Posterior vena cava (tissue), 2 donors: ENCODE measurements at places on chromosomes 11 and 22.

DNA sequence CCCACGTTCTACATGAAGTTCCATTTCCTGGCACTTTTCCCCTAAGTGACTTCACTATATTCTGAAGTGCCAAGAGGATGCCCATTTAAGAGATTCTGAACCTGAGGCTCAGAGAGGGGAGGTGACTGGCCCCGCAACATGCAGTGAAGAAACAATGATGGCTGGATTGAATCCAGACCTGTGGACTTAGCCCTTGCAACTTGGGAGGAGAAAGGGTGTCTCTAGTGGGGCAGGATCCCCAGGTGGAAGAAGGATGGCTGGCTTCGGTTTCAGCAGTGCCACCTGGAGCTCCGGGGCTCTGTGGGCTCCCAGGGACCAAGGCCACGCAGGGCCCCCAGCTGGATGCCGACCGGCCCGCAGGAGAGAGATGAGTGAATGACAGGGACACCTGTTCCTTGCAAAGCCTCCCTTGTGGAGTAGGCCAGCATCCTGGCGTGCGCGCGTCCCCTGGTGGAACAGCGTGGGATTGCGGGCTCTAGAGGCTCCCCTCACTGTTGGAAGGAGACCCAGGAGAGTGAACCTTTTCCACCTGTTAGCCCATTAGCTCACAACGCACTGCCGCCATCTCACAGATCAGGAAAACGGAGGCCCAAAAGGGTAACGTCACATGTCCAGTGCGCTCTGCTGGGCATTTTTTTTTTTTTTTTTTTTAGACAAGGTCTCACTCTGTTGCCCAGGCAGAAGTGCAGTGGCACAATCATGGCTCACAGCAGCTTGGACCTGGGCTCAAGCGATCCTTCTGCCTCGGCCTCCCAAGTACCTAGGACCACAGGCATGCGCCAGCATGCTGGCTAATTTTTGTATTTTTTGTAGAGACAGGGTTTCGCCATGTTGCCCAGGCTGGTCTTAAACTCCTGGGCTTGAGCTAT lies 104.7 kb downstream of the KIAA1671 start:
- peak; percentile 88 for DNase-seq

DNA sequence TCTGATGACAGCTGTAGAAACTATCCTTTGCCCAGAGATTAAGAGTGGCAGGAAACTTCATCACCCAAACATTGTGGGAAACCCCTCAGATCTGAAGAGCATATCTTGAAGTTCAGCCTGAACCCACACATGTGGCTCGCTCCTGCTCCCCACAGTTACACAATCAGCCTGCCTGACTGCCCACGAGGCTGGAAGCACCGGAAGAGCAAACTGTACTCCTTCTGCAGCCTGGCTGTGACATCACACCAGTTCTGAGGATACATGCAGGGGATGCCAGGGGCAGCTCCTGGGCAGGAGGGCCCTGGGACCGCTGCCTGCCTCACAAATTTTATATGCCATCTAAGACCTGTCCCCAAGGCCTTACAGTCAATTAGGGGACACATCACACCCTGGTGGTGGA lies 444.4 kb downstream of the BUD13 start:
- no peak for DNase-seq

DNA sequence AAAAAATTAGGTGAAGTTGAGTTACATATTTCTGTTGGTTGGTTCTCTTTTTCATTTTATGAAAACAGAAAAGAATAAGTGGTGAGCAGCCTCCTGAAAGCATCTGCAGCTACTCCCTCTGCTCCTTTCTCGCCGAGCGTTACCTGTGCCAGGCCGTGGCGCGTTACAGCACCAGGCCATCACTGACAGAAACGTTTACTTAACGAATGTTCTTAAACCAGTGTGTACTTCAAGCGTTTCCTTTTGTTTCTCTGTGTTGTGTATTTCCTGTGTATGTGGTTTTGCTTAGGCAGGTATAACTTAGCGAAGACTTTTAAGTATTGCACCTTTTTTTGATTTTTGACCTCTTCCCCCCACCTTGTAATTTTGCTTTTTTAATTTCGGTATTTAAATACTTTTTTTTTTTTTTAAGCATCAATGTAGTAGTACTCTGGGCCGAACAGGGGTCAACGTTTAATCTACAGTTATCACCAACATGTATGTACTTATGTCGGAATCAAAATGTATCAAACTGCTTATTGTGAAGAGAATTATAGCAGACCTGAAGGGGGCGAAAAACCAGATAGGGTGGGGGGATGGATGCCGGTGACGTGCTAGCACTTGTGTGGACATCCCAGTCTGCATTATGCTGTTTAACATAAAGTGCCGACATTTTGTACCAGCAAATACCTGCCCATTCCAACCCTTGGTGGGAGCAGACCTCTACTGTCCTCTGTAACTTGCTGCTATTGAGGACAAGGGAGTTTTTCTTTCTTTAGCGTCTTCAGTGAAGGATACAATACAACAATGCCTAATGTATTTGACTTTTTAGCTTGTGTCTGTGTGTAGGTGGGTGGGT lies 21.6 kb upstream of the ADSL start:
- no peak for DNase-seq

- peak; percentile 42 for DNase-seq
Observed at GRCh38 chr22:47044722-47045535, 282.5 kb downstream of the TBC1D22A start.

- no peak for DNase-seq
Observed at GRCh38 chr11:16804104-16804947, 65.9 kb downstream of the C11orf58 start.
